ENCODE measurements at places on chromosomes 12 and 14.

- no peaks in the 10 kb centered on the region for H3K36me3 ChIP-seq
- no peak overlapping the region for H3K4me3 ChIP-seq
- DNase-seq, result peak; percentile 57
- H3K27ac ChIP-seq, result peak overlapping the region; percentile 34
- H3K4me1 ChIP-seq, result peaks cover 53% of the 10 kb centered on the region
Measured at GRCh38 chr12:51421266-51421884, 3.3 kb upstream of the SLC4A8 start.

GRCh38 chr12:108009442-108010070 lies 119.5 kb upstream of the WSCD2 start:
- no peaks in the 10 kb centered on the region for H3K36me3 ChIP-seq
- no peak for DNase-seq
- no peak overlapping the region for H3K4me3 ChIP-seq
- H3K27me3 ChIP-seq, result peaks cover 47% of the 10 kb centered on the region
- no peak overlapping the region for H3K27ac ChIP-seq

GRCh38 chr12:124739953-124740561 lies 123.6 kb downstream of the SCARB1 start:
- no peak overlapping the region for H3K4me3 ChIP-seq
- H3K27me3 ChIP-seq, result no peaks in the 10 kb centered on the region
- peaks cover 16% of the 10 kb centered on the region for H3K4me1 ChIP-seq
- H3K36me3 ChIP-seq, result no peaks in the 10 kb centered on the region
- no peak for DNase-seq

DNA sequence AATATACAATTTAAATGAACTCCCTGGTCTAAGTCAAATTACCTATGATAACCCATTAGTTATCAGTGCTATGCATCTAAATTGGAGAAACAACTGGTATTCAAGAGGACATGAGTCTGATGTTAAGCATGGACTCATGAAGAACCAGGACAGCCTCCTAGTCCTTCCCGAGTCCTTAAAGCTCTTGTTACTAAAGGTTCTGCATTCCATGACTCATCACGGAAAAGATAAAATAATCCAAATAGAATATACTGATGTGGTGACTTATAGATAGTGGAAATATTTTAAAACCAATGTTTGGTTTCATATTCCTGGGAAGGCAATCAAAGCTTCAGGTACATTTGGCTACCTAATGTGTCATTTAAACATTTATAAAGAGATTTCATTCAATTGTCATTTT lies 117.2 kb upstream of the PMCH start:
- no peak for DNase-seq
- H3K27me3 ChIP-seq, result no peaks in the 10 kb centered on the region
- H3K4me1 ChIP-seq, result peaks cover 5% of the 10 kb centered on the region
- H3K4me3 ChIP-seq, result no peak overlapping the region
- H3K36me3 ChIP-seq, result 0 out of 2 replicates have a peak, but pooled peaks cover 3% of the 10 kb centered on the region

- H3K36me3 ChIP-seq, result peaks cover 6% of the 10 kb centered on the region
- no peak overlapping the region for H3K4me3 ChIP-seq
- no peak for DNase-seq
Measured at GRCh38 chr12:49796155-49796554, 32.1 kb downstream of the NCKAP5L start.

DNA sequence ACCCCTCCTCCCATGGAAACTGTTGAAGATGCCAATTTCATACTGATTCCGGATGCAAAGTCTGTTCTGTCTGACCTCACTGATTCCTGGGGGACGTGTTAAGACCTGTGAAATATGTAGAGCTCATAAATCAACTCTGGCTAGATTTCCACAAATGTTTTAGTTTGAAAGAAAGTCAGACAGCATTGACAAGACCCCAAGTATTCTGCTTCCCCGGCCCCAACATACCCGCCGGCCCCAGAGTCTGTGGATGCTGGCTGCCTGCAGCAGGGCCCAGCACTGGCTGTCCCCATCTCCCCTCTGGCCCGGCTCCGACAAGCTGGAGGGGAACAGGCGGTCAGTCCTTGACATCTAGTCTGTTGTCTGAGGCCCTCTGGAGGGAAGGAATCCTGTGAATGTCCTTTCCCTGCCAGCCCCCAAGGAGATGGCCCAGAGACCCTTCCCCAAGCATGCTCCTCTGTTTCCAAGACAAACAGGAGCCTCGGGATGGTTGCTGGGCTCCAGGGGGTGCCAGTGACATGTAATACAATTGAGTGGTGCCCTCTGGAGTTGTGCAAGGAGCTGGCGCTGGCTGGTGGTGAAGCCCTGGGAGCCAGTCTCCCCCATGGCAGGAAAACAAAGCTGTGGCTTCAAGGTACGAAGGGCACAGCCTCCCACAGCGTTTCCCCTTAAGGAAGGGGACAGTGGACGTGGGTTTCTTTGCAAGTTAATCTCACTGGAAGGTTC lies 22.3 kb downstream of the FBLN5 start:
- no peaks in the 10 kb centered on the region for H3K27me3 ChIP-seq
- DNase-seq, result peak; percentile 15
- H3K36me3 ChIP-seq, result no peaks in the 10 kb centered on the region
- H3K27ac ChIP-seq, result no peak overlapping the region
- peaks cover 5% of the 10 kb centered on the region for H3K4me1 ChIP-seq

DNA sequence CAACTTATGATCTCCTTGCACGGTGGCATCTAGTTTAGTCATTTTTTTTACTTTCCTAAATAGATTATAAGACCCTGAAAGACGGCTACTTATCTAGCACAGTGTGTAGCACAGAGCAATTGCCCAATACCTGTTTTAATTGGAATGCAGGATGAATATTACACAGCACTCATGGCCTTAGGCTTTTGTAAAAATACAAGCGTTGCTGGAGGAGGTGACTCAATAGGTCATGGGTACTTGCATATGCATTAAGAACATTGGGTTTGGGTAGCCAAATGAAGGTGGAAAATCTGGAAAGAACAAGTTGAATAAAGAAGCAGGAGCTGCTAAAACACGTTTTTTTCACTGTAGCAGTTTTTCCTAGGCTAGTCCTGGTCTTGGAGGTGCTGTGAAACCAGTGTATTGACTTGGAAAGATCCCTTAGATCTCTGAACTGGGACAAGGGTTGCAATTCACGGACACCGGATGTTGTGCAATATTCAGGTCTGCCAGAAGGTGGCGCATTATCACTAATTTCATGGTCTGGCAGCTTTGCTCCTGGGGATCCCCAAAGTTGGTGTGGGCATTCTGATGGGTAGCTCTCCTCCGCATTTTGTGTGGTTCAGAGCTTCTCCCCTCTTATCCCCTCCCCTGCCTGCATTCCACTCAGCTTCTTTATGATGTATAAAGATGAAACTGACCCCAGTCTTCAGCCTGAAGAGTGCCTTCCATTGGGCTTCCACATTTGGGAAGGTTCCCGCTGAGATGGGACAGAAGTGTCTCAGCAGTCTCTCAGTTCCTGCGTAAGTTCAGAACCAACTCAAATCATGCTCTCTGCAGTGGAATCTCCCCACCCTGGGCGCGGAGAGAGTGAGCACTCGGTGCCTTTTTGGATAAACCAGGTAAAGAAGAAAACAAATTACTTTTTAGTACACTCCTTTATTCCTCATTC lies 278.3 kb downstream of the NRXN3 start:
- H3K4me1 ChIP-seq, result peaks cover 8% of the 10 kb centered on the region

GRCh38 chr14:22887990-22888378 lies 5.0 kb downstream of the REM2 start:
- H3K27ac ChIP-seq, result no peak overlapping the region
- peak overlapping the region; percentile 88 for H3K4me3 ChIP-seq
- DNase-seq, result no peak
- peaks cover 28% of the 10 kb centered on the region for H3K4me1 ChIP-seq
- H3K27me3 ChIP-seq, result peaks cover 33% of the 10 kb centered on the region

GRCh38 chr14:101738703-101739320 lies 22.7 kb upstream of the PPP2R5C start:
- no peak overlapping the region for H3K4me3 ChIP-seq
- H3K27me3 ChIP-seq, result peaks cover 42% of the 10 kb centered on the region
- no peak for DNase-seq
- H3K36me3 ChIP-seq, result peaks cover 21% of the 10 kb centered on the region
- no peak overlapping the region for H3K27ac ChIP-seq

GRCh38 chr12:64531665-64532334 lies 78.5 kb upstream of the RASSF3 start:
- peaks cover 16% of the 10 kb centered on the region for H3K4me1 ChIP-seq
- H3K27me3 ChIP-seq, result no peaks in the 10 kb centered on the region
- DNase-seq, result no peak
- H3K27ac ChIP-seq, result peak overlapping the region; percentile 88
- H3K36me3 ChIP-seq, result no peaks in the 10 kb centered on the region

- H3K4me1 ChIP-seq, result peaks cover 11% of the 10 kb centered on the region
- no peak overlapping the region for H3K27ac ChIP-seq
- H3K27me3 ChIP-seq, result no peaks in the 10 kb centered on the region
- no peak overlapping the region for H3K4me3 ChIP-seq
- H3K36me3 ChIP-seq, result peaks cover 52% of the 10 kb centered on the region
- no peak for DNase-seq
Measured at GRCh38 chr14:20477211-20477876, 8.1 kb downstream of the PNP start.

DNA sequence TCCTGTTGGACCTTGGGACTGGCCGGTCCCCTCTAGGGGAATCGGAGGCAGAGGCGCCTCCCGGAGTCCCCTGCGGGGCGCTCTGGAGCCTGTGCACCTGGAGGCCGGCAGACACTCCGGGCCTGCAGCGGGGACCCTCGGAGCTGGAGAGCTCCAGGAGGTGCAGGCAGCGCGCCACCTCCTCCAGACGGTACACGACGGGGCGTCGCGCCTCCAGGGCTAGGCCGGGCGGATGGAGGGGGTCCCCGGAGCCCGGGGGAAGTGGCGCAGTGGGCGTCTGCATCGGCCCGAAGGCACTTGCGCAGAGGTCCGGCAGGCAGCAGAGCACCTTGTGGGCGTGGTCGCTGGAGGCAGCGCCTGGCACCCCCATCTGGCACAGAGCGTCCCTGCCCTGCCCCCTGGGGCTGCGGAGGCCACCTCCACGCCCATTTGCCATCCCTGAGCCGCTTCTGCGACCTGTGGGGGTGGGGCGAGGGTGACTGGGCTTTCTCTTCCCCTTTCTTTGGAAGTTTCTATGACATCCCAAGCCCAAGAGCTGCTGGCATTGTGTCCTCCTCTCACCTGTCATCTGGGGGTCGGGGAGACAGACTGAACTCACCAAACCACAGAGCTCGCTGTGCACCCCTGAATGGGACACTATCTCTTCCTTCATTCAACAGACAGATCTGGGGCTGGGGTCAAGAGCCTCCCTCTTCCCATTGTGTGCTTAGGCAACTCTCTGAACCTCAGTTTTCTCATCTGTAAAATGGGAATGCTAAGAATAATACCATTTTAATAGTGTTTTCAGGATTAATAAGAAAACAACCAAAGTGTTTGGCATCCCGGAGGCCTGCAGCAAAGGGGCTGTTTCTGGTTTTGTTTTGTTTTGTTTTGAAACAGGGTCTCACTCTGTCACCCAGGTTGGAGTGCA lies 37.5 kb upstream of the CORO1C start:
- H3K36me3 ChIP-seq, result no peaks in the 10 kb centered on the region
- no peak overlapping the region for H3K27ac ChIP-seq
- no peaks in the 10 kb centered on the region for H3K27me3 ChIP-seq

DNA sequence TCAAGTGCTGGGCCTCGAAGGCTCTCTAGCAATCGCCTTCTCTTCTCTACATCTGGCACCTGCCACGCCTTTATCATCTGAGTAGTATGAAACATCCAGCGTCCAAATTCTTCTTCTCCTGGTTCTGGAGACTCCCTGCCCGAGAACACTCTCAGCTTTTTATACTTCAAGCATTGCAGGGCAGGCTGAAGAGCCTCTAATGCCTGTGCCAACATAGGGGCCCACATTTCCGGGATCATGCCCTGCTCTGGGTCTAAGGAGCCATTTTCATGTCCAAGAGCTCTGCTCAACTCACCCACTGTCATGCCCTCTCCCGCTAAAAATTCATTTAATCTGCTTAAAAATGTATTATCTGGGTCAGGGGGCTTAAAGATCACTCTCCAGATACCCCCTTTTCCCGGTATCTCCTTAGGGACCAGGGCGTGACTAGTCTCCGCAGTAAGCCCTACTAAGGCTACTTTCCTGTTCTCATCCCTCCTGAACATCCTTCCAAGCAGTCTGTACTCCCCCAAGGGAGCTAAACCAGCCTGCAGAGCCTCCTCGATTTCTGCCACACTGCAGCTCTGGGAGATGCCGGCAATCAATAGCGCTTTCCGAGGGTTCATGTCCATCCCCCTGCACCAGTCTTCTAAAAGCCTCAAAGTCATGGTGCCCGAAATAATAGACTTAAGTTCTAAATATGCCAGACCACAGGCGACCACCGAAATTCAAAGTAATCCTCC lies 940 bp downstream of the MOAP1 start:
- H3K27ac ChIP-seq, result peak overlapping the region; percentile 95
- H3K4me3 ChIP-seq, result peak overlapping the region; percentile 79
- H3K27me3 ChIP-seq, result no peaks in the 10 kb centered on the region
- peaks cover 18% of the 10 kb centered on the region for H3K4me1 ChIP-seq

GRCh38 chr12:115752913-115753726 lies 524.4 kb downstream of the MED13L start:
- H3K27me3 ChIP-seq, result no peaks in the 10 kb centered on the region
- DNase-seq, result peak; percentile 17
- no peaks in the 10 kb centered on the region for H3K36me3 ChIP-seq
- H3K4me1 ChIP-seq, result peaks cover 12% of the 10 kb centered on the region

GRCh38 chr12:101230547-101230946 lies 20.5 kb upstream of the SLC5A8 start:
- H3K4me1 ChIP-seq, result no peaks in the 10 kb centered on the region
- H3K27ac ChIP-seq, result no peak overlapping the region
- H3K36me3 ChIP-seq, result no peaks in the 10 kb centered on the region
- DNase-seq, result no peak
- no peaks in the 10 kb centered on the region for H3K27me3 ChIP-seq
- H3K4me3 ChIP-seq, result no peak overlapping the region

- DNase-seq, result no peak
- H3K4me1 ChIP-seq, result peaks cover 12% of the 10 kb centered on the region
Measured at GRCh38 chr14:95007921-95008320, 149.4 kb downstream of the DICER1 start.

DNA sequence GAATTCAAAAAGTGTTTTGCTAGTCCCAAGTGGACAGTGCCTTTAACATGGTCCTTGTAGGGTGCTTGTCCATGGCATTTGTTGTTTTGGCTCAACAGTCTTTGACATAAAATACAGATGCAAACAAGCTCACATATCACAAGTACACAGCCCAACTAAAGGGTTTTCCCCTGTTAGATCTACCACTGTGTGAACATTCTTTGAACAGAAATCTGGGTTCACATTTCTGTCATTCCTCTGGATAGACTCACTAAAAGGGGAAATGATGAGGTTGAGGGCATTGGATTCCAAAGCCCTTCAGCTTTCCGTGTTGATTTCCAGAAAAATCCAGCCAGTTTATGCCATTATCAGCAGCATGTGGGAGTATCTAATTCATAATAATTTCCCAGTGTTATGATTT lies 54.1 kb downstream of the EP400 start:
- H3K27ac ChIP-seq, result no peak overlapping the region
- no peaks in the 10 kb centered on the region for H3K27me3 ChIP-seq
- peaks cover 36% of the 10 kb centered on the region for H3K36me3 ChIP-seq
- no peak for DNase-seq
- H3K4me3 ChIP-seq, result no peak overlapping the region

- 0 out of 2 replicates have a peak, but pooled peaks cover 1% of the 10 kb centered on the region for H3K36me3 ChIP-seq
- H3K27ac ChIP-seq, result peak overlapping the region; percentile 100
- peaks cover 88% of the 10 kb centered on the region for H3K4me1 ChIP-seq
- DNase-seq, result no peak
Measured at GRCh38 chr12:65896743-65897142, 72.5 kb downstream of the HMGA2 start.

- H3K27ac ChIP-seq, result no peak overlapping the region
- H3K4me1 ChIP-seq, result no peaks in the 10 kb centered on the region
- no peak for DNase-seq
- H3K36me3 ChIP-seq, result peaks cover 31% of the 10 kb centered on the region
- H3K4me3 ChIP-seq, result no peak overlapping the region
Measured at GRCh38 chr14:64935508-64935907, 7.0 kb downstream of the GPX2 start.

GRCh38 chr12:126198966-126199692 lies 1133.9 kb downstream of the AACS start:
- no peak for DNase-seq
- H3K4me1 ChIP-seq, result no peaks in the 10 kb centered on the region
- no peak overlapping the region for H3K27ac ChIP-seq
- H3K4me3 ChIP-seq, result no peak overlapping the region
- peaks cover 78% of the 10 kb centered on the region for H3K36me3 ChIP-seq
